T-helper 2 cell treated with Interferon-gamma antibody and Interleukin-4, amounts not matched to agents 5 μg/mL and 100 μg/mL, for 36 hours (primary cell): ENCODE measurements at places on chromosomes 1 and 21.

- no peak for DNase-seq
Measured at GRCh38 chr1:52502789-52503188, 50.1 kb downstream of the TUT4 start.

- DNase-seq, result peak; percentile 6
Measured at GRCh38 chr1:246602194-246602593, 35.9 kb downstream of the CNST start.

DNA sequence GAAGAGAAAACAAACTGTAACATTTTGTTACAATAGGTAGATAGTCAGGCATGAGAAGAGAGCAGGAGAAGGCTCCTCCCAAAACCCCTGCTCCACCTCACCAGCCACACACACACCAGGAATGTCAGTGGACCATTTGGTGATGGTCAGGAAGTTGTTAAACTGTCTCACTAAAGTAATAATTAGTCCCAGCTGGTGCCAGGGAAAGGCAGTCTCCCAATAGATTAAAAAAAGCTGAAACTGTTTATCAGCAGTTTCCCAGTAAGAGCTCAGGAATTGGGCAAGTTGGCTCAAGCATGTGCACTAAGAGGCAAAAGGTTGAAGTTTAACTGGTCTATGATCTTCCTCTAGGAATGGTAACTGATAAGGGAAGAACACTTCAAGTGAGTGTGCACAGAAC is 249.6 kb downstream of the COL11A1 start:
- DNase-seq, result no peak

- DNase-seq, result no peak
Measured at GRCh38 chr21:17660452-17660851, 47.8 kb upstream of the BTG3 start.

DNA sequence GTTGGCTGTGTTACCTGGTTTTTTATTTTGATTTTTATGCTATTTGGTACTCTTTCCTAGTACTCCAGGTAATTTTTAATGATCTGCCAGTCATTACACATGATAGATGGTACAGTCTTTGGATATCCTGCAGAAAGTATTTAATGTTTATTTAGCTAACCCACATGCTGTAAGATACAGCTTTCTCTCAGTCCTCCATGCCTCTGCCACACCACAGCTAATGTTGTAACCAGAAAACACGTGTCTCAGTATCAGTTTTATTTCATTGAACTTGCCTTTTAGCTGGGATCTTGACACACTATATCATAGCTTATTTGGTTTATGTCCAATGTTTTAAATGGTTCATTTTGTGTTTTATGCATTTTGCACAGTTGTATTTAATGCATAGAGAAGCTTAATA is 1648.4 kb downstream of the KCNT2 start:
- DNase-seq, result no peak

DNA sequence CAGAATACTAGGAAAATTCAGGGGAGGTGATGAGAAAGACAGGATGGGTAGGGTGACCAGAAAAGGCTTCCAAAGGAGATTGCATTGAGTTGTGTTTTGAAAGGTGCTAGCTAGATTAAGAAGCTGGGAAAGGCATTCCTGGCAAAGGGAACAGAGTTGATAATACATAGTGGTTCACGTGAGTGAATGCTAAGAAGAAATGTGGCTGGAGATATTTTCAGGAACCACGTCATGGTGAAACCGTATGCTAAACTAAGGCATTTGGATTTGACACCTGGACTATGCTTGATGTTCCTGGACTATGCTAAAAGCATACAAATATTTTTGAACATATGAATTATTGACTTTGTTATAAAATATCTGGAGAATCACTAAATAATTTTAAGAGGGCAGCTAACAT is 14.7 kb downstream of the CCDC30 start:
- DNase-seq, result no peak

DNA sequence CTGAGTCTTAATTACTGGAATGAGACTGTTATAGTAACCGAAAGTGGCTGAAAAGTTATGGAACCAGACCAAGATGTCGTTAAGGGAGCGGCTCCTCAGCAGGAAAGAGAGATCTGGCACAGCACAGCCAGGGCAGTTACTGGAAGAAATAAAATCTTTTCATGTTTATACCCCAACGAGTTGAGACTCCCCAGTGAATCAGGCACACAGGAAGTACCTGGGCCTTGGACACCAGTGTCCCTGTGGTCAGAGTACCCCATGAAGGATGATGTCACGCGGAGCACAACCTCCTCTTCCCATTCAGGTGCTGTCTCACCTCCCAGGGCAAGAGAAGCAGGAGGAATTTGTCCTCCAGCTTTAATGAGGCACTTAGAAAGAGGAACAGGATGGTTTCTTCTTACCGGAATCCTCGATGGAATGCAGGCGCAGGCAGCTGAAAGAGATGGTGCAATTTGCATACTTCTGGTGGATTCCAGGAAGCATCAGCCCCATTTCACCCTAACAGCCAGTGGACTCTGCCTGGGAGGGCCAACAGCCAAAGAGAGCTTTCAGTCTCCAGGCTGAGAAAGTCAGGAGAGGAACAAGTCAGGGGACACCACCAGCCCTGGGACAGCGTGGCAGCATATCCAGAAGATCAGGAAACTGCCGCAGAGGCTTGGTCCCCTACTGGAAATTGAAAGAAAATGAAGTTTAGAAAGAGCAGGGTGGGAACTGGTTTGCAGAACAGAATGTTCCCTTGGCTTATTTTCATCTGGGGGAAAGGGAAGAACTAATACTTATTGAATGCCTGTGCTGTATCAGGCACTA is 35.9 kb upstream of the CTTNBP2NL start:
- DNase-seq, result no peak

DNA sequence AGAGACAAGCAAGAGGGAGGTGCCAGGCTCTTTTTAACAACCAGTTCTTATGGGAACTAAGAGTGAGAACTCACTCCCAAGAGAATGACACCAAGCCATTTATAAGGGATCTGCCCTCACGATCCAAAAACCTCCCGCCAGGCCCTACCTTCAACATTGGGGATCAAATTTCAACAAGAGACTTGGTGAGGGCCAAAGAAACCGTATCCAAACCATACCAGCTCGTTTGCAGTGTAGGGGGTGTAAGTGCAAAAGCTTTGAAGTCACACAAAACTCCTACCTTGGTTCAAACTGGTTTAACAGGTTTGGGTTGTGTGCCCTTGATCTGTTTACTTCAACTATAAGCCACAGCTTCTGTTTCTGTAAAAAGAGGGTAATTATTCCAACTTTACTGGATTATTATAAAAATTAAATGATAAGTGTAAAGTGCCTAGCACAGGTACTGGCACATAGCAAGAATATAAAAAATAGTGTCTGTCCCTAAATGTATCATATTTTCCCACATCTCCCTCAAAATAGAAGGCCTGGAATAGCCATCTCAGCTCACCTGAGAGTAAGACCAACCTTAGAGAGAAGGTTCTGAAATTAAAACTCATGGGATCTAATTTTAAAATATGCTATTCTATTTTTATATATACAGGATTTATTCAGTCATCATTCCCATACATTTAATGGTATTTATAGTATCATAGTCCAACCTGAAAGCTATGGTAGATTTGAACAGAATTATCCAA is 7.0 kb upstream of the USP25 start:
- DNase-seq, result no peak

DNA sequence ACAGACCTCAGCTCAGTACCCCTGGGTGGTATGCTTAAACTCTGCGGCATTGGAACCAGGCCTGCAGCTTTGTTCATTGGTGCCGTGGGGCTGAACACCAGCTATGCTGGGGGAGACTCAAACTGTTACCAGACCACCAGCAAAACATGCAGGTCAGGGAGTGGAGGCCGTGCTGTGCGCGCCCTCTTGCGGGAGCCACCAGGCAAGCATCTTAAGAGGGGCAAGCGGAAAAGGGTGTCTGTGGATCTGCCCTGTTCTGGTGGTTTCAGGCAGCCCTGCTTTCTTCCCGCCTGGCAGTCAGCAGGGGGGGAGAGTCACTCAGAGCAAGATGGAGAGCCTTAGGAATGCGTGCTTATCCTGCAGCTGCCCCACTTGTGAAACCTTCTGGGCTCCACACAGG is 276.9 kb upstream of the ZRANB2 start:
- DNase-seq, result no peak

DNA sequence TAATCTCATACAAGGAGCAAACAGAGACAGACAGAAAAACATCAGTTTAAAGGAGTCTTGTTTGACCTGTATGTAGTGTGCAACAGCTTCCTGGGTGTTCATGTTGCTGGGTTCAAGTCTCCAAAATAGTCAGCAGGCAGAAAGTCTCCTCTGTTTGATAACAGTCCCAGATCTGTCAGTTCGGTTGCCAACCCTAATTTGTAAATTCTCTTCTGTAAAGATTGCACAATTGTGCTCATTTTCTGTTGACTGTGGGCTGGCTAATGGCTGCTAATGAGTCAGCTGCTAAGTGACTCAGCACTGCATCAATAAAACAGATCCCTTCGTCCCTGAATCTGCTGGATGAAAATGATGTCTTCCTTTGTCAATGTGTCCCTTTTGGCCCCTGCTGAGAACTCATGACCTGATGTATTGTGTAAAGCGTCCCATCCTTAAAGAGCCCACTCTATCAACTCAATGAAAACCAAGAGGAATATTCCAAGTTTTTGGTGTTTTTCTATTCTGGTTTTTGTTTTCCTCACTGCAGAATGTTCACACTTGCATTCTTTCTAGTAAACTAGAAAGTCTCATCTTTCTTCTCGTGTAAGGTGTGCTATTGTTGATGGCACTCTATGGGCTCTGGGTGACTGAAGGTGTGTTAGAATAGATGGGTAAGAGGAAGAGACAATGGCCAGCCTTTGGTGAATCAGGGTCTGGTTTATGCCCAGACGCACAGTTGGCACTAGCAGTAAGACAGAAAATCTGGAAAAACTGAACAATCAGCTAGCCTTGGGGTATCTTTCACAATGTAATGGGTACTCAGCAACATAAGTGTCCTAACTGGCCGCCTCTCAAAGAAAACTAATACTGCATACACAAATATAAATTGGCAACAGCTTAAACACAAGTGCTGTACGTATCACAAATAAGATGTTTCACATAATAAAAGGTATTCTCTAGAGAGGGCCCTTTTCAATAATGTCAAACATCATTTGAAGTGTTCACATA is 75.1 kb upstream of the SIPA1L2 start:
- no peak for DNase-seq

DNA sequence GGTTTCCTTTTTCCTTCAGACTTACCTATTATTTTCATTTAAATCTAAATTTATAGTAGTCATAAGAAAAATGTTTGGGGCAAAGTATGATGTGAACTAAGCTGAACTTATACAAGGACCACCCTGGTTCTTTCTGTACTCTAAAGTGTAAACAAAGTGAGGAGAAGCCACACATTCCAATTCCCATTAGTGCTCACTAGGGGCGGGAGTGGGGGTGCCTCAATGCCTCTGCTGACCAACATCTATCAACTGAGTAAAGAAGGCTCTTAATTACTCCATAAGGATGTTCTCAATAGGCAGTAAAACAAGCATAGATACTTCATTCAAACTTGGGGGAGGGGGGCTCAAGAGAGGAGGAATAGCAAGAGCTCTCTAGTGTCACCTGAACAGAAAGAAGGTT is 151.7 kb downstream of the CDC42BPA start:
- DNase-seq, result no peak

DNA sequence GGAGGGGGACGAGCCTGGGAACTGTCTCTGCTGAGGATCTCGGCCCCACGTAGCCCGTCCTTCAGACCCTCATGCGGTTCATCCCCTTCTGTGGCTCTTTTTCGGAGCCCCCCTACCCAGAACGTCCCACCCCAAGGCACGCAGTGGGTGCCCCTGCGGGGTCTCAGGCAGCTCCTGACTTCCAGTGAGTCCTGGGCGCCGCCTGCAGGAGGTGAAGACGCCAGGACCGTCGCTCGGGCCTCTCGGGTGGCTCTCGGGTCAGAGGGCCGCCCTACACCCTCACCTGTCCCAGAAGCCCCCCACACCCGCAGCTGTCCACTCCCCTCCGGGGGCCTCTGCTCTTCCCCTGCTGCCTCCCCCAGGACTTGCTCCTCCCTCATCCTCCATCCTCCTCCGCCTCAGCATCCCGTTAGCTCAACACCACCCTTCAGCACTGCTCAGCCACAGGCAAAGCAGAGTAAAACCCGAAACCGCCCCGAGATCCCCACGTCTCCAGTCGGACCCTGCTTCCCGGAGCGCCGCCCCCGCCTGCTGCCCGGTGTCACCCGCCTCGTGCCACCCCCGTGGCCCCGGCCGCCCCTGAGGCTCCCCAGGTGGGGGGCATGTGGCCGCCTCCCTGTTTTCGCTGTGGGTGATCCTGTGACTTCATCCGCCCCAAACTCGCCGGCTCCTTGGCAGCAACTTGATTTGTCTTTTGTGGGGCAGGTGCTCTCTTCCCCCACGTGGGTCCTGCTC is 13.3 kb upstream of the POFUT2 start:
- no peak for DNase-seq

DNA sequence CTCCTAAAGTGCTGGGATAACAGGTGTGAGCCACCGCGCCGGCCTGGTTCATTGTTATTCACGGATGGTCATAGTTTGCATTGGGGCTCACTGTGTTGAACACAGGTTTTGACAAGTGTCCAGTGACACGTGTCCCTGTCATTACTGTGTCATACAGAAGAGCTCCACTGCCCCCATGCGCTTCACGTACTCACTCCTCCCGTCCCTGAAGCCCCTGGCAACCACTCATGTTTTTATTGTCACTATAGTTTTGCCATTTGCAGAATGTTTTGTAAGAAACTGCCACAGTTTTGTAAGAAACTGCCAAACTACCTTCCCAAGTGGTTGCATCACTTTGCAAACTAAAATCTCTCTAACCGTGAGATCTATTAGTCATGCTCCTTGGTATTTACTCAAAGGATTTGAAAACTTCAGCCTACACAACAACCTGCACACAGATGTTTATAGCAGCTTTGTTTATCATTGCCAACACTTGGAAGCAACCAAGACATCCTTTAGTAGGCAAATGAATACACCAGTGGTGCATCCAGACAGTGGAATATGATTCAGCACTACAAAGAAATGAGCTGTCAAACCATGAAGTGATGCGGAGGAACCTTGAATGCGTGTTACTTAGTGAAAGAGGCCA is 163.2 kb upstream of the COL6A1 start:
- DNase-seq, result peak; percentile 73

- no peak for DNase-seq
Measured at GRCh38 chr1:3716351-3716750, 35.9 kb upstream of the CCDC27 start.

DNA sequence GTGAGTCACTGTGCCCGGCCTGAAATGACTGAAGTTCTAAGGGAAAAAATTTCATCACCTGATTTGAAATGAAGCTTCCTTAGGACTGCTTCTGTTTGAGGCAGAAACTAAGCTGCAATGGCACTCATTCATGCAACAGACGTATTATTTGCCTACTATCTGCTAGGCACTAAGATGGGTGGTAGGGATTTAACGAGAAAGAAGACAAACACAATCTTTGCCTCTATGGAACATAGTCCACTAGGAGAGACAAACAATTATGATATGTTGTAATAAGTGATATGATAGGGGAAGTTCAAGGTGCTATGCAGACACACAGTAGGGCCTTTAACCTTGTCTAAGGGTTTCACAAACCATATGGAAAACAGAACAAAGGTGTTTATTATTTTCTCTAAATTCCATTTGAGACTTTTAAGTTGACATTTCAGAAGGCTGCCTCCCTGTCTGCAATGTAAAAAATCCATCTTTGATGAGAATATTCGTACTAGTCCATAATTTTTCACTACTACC is 11.3 kb downstream of the LIX1L start:
- no peak for DNase-seq

- DNase-seq, result no peak
Measured at GRCh38 chr1:97337250-97338030, 583.4 kb downstream of the DPYD start.

- DNase-seq, result no peak
Measured at GRCh38 chr1:13820456-13820855, 120.5 kb downstream of the PRDM2 start.

GRCh38 chr21:37365517-37366481 is 774 bp upstream of the DYRK1A start:
- peak; percentile 64 for DNase-seq

GRCh38 chr1:237146241-237146640 is 104.3 kb downstream of the RYR2 start:
- no peak for DNase-seq
